ENCODE measurements at places on chromosomes 16 and 17.
A peak's percentile ranks its signal among the peaks of the same experiment; 100 is the strongest.

- no peak for DNase-seq
These were observed 406.3 kb upstream of the RBFOX1 start for GRCh38 chr16:6926341-6926740.

DNA sequence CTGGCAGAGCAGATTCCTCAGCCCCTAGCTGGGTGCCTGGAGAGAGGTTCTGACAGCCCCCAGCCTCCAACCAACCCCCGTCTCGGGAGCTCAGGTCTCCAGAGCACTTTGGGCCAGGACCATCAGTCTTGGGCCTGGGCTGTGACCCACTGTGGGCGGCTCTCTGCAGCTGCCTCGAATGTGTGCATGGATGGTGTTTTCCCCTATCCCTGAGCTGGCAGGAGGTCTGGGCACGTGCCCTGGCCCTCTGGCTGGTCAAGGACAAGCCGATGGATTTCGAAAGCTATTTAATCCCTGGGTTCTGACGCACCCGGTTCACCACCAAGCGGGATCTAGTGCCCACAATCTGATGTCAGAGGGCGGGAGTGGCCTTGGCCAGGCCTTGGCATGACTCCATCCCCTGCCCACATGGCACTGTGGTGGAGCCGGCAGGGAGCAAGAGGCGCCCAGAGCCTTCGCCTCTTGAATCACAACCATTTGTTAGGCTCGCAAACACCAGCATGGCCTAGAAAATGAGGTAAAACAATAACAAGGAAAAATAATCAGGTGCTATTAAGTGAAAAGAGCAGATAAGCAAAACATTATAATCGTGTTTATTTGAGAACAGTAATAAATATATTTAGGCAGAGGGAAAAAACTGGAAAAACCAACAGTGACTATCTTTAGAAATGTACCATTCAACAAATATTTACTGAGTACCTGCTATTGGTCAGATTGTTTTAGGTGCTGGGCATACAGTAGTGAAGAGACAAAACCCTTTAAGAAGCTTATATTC lies 69.3 kb upstream of the TOB1 start:
- DNase-seq, result no peak

GRCh38 chr17:64056269-64057005 lies 36.0 kb upstream of the ICAM2 start:
- DNase-seq, result no peak

- DNase-seq, result no peak
These were observed 13.0 kb downstream of the ALOX12B start for GRCh38 chr17:8074554-8074953.

DNA sequence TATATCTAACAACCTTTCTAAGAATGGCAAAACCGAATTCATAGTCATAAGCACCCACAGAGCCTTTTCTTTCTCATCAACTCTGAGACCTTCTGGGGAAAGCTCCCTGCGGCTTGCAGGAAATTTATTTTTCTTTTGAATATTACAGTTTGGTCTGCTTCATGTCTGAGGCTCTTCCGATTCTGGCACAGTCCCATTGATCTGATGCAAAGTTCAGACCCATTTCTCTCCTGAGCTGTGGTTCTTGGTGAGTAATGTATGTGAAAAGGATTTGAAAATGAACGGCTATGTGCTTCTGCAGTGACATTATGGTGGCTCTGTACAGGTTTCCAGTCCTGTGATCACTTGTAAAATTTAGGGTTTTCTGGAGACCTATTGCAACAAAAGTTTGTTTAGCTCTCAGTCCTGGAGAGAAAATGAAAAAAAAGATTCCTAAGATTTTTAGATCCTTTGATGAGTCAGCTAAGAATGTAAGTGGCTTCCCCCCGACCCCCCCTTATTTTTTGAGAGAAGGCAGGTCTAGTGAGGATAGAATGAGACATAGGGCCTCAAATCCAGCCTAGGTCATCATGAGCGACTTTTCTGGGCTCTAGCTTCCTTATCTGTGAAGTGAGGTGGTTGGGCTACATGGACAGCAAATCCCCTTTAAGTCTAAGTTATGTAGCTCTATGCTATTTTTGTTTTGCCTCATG lies 4.6 kb downstream of the GAN start:
- no peak for DNase-seq

DNA sequence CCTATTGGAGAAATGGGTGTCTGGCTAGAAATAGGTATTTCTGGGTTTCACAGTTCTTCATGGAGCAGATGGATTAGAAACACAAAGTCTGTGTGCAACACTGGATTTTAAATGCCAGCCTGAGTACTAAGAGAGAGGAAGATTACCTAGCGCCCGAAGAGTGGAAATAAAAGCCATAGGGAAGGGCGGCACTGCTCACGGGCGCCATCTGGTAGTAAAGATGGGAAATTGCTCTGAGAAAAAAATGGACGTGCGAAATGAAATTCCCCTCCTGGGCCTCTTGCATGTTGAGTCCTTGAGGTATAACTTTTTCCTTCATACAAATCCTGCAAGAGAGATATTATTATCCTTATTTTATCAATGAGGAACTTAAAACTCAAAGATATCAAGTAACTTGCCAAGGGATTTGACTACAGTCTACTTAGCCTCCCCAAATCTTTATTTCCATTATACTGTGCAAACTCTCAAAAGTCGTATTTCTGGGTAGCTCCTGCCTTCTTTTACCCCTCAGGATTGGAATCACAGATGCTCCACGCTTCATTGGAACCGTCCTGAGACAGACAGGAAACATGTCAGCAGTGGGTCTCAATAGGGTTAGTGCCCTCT lies 72.8 kb downstream of the MMD start:
- DNase-seq, result peak; percentile 48

GRCh38 chr16:75514296-75514695 lies 19.1 kb upstream of the CHST6 start:
- DNase-seq, result no peak

DNA sequence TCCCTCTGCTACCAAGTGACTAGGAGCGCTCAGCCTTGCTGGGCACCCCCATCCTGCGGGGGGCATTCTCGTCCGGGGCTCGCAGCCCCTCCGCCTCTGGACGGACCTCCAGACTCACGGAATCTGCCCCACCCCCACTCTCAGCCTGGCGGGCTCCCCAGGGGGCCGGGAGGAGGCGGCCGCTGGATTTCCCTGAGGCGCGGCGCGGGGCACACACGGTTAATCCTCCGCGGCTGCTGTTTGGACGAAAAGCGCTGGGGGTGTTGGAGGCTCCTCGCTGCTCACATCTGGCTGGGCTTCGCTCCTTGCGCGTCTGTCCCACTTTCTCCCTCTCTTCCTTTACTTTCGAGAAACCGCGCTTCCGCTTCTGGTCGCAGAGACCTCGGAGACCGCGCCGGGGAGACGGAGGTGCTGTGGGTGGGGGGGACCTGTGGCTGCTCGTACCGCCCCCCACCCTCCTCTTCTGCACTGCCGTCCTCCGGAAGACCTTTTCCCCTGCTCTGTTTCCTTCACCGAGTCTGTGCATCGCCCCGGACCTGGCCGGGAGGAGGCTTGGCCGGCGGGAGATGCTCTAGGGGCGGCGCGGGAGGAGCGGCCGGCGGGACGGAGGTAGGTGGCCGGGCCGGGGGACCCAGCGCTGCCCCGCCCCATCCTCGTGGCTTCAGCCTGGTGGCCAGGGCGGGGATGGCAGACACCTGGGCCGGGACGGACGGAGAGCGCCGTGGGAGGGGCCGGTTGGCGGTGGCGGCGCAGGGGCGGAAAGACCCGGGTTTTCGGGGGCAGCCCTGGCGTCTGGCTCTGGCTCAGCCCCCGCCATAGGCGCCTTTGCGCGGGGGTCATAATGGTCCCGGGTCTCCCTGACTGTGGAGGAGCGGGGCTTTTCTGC lies at the start of gene C1QTNF1:
Gene C1QTNF1 (plus strand): TSS at position 284 of the 886 bp plus-strand sequence. CDS start 19,800 bp downstream, outside the sequence.
- DNase-seq, result peak; percentile 30

GRCh38 chr16:14249291-14250032 lies 178.3 kb downstream of the MRTFB start:
- DNase-seq, result no peak

DNA sequence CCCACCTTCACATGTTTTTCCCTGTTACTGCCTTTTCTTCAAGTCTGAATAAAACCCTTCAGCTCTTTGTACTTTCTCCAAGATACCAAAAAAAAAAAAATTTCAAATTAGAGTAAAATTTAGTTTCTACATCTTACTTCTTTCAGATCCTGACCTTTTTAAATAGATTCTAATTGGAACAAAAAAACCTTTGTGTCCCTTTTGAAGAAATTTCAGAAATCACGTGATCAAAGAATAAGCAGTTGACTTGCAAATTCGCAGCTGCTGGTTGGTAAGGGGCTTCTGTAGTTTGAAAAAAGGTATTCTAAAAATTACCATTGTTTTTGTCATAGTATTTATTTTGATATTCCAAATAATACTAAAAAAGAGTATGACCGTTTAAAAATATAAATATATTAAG lies 71.7 kb downstream of the CDC27 start:
- no peak for DNase-seq

- DNase-seq, result no peak
These were observed 823 bp upstream of the CD2BP2 start for GRCh38 chr16:30355954-30356308.

DNA sequence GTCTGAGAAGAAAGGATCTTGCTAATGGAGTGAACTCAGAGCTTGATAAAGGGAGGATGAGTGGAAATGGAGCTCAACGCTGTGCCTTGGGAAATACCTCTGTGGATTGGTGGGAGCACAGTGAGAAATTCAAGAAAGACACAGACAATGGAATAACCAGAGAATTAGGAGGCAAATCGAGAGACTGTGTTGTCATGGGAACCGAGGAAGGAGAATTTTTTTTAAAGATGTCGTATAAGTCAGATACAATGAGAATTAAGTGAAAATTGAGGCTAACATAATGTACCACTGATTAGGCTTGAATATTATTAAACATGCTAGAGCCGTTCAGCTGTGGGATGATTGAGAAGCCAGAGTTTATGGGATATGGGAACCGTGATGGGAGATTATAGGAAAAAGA lies 134.2 kb downstream of the PRKCA start:
- no peak for DNase-seq

- DNase-seq, result peak; percentile 19
These were observed 607 bp upstream of the NCOR1 start for GRCh38 chr17:16215965-16216316.

GRCh38 chr17:1839516-1839915 lies 9.7 kb downstream of the RPA1 start:
- no peak for DNase-seq

DNA sequence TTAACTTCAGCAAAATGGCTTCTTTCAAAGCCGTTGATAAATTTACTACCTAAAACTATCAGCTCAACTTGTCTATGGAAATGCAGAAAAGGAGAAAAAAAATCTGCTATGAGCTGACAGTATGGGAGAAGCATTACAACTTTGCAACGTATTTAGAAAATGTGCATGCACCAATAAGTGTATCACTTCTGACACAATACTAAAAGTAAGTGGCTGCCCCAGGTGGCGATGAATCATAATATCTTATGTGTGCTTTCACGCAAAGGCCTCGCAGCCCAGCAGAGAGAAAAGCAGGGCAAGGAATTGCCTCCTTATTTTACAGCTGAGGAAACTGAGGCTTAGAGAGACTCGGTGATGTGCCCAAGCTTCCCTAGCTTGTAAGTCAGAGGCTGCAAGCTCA lies 101.8 kb downstream of the SALL1 start:
- DNase-seq, result no peak

DNA sequence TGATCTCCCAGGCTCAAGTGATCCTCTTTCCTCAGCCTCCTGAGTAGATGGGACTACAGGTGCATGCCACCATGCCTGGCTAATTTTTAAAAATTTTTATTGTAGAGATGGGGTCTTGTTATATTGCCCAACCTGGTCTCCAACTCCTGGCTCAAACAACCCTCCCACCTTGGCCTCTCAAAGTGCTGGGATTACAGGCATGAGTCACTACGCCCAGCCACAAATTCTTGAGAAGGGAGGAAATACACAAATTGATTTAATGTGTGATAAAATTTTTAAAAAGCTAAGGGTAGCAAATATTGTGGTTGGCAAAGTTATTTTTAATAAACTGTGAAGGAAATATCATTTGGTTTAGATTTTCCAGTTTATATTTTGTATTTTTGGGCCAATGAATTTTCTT lies 9.6 kb downstream of the ITGAD start:
- DNase-seq, result no peak

GRCh38 chr17:36705874-36706731 lies 104.7 kb downstream of the MRM1 start:
- peak; percentile 47 for DNase-seq

DNA sequence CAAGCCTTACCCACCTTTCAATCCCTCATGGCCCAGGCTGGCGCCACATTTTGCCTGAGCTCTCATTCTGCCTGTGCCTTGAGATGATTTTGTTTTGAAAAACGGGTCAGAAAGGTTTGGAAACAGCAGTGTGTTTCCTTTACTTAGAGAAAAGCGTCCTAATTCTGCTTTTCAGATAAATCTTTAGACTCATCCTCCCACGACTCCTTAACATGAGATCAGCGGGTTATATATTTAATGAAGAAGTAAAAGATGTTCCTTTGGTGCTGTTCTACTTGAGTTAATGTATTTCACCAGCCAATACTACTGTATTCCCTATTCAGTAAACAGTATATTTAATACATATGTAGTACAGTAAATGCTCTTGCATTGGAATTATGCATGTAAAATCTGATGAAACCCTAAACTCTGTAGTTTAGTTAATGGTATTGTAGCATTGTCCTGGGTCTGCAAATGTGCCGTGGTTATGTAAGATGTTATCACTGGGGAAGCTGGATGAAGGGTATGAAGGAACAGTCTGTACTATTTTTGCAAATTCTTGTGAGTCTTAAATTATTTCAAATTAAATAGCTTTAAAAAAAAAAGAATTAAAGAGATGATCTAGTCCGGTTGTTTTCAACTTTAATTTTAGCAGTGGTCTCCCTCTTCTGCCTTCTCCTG lies 199.4 kb upstream of the CACNG5 start:
- DNase-seq, result no peak

- no peak for DNase-seq
These were observed 45.1 kb upstream of the NOS2 start for GRCh38 chr17:27845264-27846041.

DNA sequence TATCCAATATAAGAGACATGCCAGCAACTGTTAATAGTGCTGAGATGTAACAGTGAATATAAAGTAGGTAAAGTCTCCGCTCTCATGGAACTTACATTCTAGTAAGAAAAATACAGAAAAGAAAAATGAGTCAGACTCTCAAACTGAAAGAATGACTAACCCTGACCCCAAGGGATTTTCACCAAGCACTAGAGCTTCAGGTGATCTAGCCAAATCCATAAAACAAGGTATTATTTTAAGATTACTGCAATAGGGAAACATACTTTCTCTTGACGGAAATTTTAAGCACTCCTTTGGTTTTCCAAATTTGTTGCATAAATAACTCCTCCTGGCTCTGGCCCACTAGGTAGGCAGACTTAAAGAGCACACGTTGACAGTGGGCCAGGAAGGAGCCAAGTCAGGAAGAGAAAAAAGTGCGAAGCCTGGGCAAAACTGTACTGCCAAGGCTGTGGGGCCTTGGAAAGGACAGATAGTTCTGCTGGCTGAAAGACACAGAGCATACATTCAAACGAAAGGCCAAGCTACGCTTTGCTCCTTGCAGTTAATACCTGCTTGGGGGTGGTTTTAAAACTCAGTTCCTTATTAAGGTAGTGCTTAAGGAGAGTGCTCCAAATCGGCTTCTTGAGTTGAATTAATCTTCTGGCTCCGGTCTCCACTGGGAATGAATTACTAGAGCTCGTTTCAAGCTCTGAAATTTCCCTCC lies 1.4 kb downstream of the GOT2 start:
- DNase-seq, result no peak

Data from CD4-positive, alpha-beta memory T cell (primary cell).